GM23248 (cell line): ENCODE measurements at places on chromosomes 5 and 9.

DNA sequence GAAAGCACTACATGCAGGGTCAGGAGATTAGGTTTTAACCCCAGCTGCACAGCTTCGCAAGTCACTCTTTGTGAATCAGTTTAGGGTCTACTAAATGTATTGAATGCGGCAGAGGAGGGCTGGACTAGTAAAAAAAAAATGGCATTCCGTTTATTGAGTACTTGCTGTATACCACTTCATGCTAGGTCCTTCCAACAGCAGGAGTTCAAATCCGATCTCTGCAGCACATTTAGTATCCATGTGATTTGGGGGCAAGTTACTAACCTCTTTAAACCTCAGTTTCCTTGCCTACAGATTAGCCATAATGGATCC is 204.4 kb downstream of the SNCAIP start:
- DNase-seq: no peak

DNA sequence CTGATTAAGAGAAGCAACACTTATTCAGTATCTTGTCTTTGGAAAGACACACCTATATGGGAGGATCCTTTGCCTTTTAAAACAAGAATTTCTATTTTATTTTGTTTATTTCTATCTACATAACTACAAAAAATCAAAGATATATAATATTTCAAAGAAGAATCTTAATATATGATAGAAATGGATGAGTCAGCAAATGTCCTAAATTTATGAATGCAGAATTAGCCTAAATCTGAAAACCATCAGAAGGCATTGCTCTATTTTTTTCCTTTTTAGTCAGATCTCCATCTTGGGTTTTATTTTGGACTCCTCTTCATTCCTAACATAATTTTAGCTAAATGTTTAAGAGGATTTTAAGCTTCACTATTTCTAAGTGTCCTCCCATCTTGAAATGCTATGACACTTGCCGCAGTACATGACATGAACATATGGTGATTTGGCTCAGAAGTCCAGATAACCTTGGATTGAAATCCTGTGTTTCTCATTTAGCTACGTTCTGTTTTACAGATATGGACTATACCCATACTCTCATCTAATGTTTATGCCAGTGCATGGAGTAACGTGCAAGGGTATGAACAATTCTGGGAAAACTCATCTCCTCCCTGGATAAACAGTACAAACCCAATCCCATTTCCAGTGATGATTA is 1322.8 kb upstream of the DMAC1 start:
- DNase-seq: no peak

- DNase-seq: no peak
These were observed 2.0 kb downstream of the OGN start for GRCh38 chr9:92402360-92402759.

DNA sequence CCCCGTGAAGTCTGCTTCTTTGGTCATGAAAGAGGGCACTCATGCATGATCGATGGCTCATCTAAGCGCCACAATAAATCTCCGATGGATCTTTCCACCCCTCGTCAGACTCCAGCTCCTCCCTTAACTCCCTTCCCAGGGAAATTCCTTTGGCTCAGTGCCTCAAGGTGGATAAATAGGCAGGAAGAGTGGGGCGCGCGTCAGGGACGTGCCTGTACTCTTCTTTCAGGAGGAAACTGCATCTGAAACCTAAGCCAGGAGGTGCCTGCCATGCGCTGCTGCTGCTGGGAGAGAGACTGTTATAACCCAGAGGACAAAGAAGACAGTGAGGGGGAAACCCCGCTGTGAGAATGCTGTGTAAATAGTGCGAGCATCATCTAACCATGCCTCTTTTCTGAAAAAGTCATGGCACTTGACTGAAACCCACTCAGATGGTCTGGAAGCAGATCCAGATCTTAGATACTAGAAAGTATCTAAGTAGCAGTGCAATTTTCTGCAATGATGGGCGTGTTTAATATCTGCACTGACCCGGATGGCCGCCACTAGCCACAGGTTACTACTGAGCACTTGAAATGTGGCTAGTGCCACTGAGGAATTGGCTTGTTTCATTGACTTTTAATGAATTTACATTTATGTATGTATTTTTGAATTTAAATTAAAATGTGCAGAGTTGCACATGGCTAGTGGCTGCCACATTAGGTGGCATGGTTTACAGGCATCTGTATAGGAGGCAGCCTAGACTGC is 120.3 kb upstream of the BASP1 start:
- DNase-seq: no peak

GRCh38 chr5:14476786-14477435 is 104.7 kb upstream of the OTULINL start:
- peak; percentile 89 for DNase-seq

DNA sequence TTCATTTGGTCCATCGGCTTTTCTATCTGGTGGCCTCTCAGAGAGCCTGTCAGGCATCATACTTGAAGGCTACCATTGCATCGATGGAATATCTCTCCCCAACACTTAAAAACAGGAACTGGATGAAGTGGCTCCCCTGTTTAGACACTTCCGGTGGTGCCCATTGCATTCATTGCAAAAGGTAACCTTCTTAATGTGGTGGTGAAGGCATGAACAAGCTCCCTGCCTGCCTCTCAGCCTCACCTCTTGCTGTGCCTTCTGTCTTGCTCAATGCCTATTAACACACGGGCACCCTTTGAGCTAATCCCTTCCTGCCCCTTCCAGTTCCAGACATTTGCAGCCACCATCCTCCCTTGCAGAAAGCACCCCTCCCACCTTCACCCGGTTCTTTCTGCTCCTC is 233.1 kb upstream of the MSX2 start:
- no peak for DNase-seq

GRCh38 chr9:18352711-18353110 is 121.2 kb upstream of the ADAMTSL1 start:
- DNase-seq: no peak

DNA sequence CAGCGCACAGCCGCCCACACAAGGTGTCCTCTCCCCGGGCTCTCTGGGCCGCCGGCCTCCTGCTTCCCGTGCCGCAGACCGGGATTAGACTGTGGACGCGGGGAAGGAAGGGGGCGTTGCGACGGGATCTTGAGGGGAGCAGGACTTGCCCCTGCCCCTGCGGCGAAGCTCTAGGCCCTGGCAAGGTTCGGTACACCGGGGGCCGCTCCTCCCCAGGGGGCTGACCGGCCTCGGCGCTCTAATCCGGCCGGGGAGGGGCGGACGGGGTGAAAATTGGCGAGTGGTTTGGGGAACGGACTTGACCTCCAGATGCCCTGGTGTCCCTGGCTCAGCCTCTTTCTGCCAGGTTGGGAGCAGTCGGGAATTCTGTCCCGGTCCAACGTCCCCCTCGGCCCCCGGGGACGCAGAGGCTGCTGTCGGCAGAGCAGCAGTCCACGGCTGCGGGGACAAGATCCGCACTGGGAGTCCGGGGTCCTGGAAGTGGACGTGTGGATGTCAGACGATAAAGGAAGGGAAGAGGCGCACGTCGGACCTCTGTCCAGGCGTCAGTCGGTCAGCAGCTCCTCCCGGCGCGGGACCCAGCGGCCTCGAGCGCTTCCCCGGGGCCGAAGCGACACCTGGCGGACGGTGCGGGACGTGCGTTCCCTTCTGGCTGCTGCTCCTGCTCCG is 1.9 kb upstream of the CNTFR start:
- DNase-seq: peak; percentile 87

DNA sequence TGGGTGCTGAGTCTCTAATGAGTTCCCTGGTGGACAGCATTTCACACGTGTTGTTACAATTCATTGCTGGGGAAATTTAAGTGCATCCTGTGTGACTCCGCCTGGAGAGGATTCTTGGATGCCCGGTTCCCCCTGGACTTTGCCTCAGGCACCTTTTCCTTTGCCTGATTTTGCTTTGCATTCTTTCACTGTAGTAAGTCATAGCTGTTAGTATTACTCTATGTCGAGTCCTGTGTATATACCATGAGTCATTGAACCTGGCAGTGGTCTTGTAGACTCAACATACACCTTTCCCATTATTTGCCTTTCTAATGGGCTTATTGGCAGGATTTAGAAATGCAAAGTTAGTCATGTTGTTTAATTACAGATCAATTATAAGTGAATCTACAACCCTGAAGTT is 81.9 kb upstream of the DHFR start:
- peak; percentile 15 for DNase-seq

DNA sequence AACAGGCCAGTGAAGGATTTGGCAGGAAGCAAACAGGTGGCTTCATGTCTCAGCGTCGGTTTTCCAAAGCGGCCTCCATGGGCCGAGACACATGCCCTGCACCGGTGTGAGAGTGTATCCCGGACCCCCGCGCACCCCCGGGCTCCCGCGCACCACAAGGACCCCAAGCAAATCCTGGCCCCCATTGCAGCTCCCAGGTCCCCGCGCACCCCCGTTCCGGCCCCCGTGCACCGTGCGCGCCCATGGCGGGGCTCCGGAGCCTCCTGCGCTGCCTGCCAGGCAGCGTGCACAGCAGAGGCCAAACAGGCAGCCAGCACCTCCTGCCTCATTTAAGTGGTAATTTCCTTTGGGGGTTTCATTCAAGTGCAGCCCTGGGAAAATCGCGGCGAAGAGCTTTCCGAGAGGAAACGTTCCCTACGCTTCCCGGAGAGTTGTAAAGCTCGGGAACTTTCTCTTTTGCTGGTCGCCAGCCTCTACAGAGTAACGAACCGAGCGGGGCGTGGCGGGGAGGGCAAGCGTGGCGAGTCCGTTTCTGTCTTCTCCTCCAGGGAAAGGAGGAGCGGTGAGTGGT is 145.5 kb upstream of the SLC24A2 start:
- peak; percentile 74 for DNase-seq

DNA sequence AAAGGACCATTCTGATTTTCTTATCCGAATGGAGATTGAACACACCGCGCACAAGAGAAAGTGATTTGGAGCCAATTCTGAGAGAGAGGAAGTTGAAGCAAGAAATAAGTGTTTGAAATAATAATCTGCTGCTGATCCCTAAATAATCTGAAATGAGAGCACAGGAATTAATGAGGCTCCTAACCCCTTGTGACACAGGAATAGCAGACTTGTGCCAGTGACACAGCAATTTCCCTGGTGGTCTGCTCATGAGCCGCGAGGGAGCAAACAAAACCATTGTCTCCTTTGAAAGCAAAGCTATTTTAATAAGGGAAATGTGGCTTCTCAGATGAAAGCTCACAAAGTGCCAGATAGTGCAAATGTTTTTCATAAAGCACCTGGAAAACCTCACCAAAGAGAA is 936.1 kb upstream of the WWC1 start:
- DNase-seq: no peak

- no peak for DNase-seq
These were observed 2141.6 kb upstream of the C9orf72 start for GRCh38 chr9:29714860-29715259.

- peak; percentile 11 for DNase-seq
These were observed 370.3 kb downstream of the NNT start for GRCh38 chr5:43973318-43973717.

GRCh38 chr9:98189412-98189811 is 3.0 kb downstream of the CORO2A start:
- DNase-seq: no peak

GRCh38 chr5:135396459-135397055 is 2.5 kb downstream of the MACROH2A1 start:
- no peak for DNase-seq
